Stimulated activated CD4-positive, alpha-beta T cell treated with anti-CD3 and anti-CD28 coated beads, Interleukin-1b, Interleukin-23, amount 100 ng/mL, for 48 hours (primary cell): ENCODE measurements at places on chromosomes 12 and 14.

DNA sequence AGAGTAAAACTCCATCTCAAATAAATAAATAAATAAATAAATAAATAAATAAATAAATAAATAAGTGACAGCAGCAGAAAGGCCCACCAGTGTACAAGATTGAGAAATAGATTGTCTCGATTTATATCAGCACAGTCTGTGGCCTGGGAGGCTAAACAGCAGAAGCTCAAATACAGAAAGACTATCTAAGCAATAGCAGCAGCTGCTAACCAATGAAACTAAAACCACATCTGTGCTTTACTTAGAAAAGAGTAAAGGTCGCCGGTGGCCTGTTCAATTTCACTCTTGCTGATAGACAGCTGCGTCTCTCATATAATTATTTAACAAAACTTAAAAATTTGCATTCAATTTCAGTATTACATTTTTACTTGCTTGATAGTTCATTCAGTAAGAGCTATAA, 325.7 kb downstream of the CEP128 start:
- DNase-seq: no peak

DNA sequence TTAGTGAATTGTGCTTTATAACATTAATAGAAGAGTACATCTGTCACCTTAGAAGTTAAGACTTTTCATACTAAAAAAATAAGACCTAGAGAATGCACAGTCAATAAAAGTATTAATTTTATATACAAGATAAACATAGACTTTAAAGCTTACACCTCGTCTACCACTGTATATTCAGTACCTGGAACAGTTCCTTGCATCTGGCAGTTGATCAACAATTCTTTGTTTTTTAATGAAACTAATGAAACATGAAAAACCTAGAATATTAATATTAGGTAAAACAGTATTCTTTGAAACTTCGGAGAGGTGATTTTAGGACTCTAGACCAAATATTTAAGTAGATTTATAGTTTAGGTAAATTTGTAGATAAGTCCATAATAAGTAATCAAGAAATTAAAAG, 4.3 kb downstream of the GOLT1B start:
- no peak for DNase-seq

- no peak for DNase-seq
Measured at GRCh38 chr14:83347874-83348273, 1814.2 kb upstream of the SEL1L start.

GRCh38 chr14:75566752-75567151, 11.7 kb upstream of the FLVCR2 start:
- DNase-seq: no peak

DNA sequence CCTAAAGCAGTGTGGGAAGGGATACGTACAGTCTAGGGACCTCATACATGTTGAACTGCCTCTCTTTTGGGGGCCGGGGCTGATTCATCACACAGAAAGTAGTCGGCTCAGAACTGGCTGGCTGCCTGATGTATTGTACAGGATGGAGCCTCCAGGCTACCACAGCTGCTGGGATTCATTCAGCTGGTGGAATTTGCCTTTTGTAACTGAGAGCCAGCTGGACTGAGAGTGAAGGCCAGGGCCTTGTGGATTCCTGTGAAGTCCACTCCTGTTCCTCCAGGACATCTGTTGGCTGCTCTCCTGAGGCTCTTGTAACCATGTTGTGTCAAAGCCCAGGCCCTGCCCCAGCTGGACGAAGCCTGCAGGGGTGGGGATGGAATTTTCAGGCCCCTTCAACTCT, 116.3 kb upstream of the PRICKLE1 start:
- DNase-seq: no peak

DNA sequence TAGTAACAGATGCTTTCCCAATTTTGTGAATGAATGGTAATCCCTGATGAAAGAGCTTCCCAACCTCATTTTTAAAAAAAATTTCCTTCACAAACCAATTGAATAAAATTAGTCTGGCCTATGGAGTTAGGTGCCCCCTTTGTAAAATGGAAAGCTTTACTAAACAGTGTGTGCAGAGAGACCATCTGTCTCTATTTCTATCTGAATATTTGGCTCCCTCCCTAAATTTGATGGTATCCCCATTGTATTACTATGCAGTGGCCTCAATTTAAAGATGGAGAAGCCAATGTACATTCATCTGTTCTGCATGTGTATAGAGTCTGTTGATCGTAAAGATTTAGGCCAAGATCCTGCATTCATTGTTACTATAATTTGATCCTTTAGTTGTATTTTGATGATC, 397.7 kb upstream of the RGS6 start:
- DNase-seq: no peak

GRCh38 chr14:45705940-45706534, 453.0 kb upstream of the MIS18BP1 start:
- no peak for DNase-seq

GRCh38 chr14:54782751-54783659, 119.6 kb downstream of the GCH1 start:
- DNase-seq: no peak

GRCh38 chr12:14774906-14775635, 28.2 kb downstream of the WBP11 start:
- DNase-seq: peak; percentile 23

DNA sequence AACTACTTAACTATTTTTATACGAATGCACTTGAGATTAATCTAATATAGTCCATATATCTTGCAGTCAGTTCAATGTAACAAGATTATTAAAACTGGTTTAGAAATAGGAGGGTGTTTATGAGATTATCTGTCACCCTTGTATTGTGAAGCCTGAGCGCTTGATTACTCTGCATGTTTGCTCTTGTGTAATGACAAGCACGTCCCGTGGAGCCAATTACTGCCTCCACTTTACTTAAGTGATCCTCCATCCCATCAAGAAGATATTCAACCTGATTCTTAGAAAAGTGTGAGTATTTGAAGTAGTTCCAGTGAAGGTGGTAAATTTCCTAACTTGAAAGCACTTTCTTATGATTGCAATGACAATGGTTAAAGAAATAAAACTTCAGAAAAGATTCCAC, 415.2 kb upstream of the GARIN6 start:
- DNase-seq: no peak

- DNase-seq: no peak
Measured at GRCh38 chr12:780750-781379, 28.5 kb downstream of the WNK1 start.

DNA sequence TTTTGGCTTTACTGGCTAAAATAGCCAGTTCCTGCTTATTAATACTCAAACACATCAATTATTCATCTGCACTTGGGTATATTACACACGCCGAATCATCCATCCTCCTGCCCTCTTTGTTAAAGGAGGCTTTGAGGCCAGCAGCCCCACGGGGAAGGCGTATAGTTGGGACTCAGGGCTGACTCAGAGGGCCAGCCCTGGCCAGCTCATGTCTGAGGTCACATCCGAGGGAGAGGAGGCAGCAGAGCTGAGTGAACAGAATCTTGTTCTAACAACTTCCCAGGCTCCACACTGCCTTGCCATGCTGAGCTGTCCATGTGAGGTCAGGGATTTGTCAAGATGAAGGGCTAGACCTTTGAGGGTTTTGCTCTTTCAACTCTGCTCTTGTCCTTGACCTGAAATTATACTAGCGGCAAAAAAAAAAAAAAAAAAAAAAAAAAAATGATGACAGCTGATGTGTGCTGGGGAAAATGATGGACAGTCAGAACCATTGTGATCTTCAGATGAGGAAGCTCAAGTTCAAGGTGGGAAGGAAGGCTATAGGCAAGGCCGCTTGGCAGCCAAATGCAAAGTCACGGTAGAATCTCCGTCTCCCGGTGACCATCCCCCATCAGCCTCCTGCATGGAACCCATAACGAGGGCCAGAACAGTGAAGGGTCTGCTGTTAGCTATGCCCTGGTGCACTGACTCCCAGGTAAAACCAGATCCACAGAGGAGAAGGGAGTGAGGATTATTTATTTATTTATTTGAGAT, 12.5 kb upstream of the MARK3 start:
- DNase-seq: peak; percentile 61

- DNase-seq: peak; percentile 20
Measured at GRCh38 chr12:87995581-87996178, 33.5 kb downstream of the C12orf50 start.

GRCh38 chr12:77992760-77993159, 162.1 kb downstream of the NAV3 start:
- DNase-seq: no peak

DNA sequence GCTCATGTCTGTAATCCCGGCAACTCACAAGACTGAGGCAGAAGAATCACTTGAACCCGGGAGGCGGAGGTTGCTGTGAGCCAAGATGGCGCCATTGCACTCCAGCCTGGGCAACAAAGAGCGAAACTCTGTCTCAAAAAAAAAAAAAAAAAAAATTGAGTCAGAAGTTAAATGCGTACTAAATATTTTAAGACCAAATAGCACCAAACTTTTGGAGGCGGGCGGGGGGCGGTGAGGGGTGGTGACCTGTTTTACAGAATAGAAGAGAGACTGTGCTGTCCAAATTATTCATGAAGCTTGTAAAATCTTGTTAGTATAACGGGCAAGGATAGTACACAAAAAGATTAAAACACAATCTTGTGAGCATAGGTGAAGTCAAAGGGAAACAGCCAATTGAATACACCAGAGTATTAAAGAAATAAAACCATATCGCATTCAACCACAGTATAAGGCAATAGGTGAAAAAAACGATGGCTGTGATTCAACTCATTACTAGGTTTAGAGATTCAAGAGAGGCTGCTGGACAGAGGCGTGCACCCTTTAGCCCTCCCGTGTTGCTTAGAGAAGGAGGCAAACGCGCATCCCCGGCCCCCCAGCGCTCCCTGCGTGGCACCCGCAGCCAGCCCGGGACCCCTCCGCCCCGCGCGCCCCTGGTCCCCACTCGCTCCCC, 571 bp downstream of the ZNF891 start:
- no peak for DNase-seq

GRCh38 chr12:121796855-121797751, 3.6 kb upstream of the RHOF start:
- no peak for DNase-seq

GRCh38 chr12:20126601-20127000, 241.7 kb upstream of the PDE3A start:
- DNase-seq: no peak

DNA sequence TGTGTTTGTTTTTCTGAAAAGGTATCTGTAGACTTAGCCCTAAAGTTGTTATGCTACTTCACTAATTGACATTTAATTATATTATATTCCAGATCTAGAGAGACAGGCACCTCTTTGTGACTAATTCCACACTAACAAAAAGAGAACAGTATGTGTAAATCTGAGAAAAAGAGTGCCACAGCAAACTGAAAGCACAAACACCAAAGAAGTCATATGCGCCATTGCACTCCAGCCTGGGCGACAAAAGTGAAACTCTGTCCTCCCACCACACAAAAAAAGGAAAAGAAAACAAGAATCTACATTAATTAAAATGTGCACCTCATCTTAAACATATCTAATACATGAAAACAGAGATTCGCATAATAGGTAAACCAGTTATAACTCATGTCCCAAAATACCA, 4.4 kb upstream of the CSRNP2 start:
- DNase-seq: peak; percentile 52

GRCh38 chr14:79586989-79587598, 624.2 kb downstream of the DIO2 start:
- DNase-seq: no peak

DNA sequence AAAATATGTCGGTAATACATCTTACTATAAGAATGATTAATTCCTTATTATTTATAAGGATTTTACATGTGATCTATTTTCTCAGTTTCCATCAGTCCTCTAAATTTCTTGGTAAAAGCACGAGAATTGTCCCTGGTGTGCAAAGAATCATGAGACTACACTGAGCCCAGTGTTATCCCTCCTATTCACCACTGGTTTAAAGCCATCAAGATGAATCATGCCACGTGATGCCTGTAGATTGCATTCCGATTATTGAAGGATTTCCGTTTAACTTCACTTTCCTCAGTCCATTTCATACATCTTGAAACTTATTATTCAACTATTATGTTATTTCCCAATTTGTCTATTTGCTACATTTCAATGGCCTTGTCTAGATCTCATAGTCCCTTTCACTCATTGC, 601.9 kb downstream of the GALC start:
- DNase-seq: no peak

DNA sequence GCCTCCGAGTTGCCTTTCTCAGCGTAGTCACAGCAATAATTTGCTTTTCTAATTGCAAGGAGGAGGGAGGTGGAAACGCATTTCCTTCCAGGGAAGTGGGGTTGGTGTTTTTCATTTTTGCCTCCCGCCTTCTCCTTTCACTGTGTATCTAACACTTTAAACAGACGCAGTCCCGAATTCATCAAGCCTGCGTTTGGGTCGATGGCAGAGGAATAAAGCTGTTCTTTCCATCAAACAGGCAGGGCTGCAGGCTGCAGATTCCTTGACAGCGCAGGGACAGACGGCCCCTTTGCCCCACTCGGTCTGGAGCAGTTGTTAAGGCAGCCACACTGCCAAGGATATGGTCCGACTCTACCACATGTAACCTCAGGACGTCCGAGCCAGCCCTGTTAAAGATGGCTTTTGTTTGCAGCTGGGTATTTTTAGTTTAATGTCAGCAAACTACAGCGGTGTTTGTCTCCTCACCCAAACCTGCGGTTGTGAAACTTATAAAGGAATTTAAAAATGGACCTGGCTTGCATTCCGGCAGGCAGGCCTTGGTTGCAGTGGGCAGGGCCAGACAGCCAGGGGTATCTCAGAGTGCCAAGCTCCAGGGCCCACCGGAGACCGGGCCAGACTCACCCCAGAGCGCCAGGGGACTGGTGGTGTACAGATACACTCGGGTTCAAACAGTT, 2.1 kb downstream of the CHST11 start:
- no peak for DNase-seq

DNA sequence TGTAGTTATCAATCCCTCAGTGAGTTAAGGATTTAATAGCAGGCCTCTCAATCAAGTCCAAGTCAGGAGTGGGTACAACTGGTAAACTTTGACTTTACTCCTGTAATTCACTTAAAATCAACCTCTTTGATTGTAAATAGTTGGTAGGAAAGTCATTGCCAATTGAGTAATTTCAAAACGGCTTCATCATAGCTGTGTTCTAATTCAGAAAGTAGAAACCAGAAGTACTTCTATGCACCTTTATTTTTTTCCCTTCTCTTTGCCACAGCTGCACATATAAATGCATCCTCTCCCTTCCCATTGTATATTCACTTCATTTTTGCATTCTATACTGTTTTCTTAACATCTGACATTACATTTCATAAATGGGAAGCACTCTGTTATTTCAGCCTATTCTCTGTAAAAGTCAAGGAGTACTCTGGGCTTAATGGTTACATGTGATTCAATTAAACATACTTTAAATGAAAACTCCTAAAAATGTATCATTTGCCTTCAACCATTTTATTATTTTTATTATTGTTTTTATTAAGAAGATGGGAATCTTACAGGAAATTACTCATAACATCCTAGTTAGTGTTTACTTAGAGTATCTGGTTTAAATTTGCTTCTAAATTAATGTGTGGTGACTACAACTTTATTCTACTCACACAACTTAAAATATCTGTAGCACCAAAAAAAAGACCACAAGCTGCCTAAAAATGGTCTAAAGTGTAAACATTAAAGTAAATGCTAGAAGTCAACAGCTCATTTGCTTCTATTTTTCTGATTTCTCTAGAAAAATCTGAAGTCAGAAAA, 171.2 kb downstream of the CEP128 start:
- DNase-seq: no peak
